Mammary epithelial cell (primary cell): ENCODE measurements at places on chromosomes 5 and 9.

DNA sequence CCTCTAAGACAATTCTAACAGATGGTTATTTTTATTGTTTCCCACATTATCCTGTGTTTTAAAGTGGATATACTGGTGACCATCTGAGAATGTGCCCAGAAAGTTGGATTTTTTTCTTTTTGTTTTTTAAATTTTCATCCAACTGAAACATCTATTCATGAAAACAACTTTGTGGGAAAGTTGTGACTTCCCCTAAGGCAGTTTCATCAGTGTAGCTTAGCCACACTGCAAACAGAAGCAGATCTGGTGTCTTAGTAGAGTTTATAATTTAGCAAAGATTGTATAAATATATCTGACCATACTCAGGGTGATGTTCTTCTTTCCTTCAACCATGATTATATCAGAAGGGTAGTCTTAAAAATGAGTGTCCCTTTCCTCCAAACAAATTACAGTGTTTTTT is 1241.3 kb downstream of the MAT2B start:
- DNase-seq: no peak

DNA sequence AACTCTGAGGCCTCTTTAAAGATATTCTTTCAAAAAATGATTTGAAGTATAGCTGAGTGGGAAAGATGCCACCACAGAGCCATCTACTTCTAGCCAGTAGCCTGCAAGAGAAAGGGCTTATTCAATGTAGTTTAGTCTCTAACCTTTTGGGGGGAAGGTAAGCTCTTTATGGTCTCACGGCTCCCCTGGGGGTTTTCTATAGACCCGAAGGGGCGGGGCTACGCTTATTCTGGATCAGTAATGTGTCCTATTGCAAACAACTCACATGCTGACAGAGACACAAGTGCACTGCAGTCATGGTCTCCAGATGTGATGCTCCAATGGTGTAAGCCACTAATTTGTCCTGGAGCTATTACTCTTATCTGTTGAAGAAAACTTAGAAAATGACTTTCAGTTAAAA is 53.4 kb upstream of the RPS23 start:
- DNase-seq: no peak

DNA sequence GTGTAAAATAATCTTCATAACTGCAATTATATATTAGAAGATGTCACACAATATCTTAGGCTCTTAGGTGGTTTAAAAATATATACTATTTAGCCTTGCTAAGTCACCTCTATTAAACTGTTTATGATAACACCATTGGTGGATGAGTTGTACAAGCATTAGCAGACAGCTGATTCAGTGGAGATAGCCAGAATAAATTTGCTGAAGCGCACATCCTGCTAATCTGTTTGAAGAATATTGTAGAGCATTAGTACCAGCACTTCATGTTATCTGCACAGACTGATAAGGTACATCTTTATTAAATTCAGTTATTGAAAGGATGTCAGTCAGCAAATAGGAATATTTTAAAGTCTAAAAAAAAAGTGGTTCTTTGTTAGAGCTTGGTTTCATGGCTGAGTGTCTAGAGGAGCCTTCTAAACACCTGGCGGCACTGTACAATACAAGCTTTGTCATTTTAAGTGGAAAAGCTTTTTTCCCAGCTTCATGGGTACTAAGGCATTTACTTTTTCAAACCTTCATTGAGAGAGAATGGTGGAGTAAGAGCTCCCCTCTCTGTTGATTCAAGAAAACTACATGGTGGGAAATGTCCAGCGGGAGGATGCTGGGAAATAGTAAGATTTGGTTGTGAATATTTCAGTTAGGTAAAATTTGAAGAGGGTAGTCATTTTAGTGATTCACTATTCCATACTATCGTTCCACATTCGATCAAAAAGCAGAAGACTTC is 275.1 kb downstream of the SLF1 start:
- DNase-seq: no peak

- peak; percentile 62 for DNase-seq
Measured at GRCh38 chr9:131590907-131591844, 45.9 kb downstream of the PRRT1B start.

- DNase-seq: no peak
Measured at GRCh38 chr9:91914937-91915336, 35.1 kb downstream of the ROR2 start.

GRCh38 chr9:134217431-134218210 is 53.3 kb upstream of the RNU6ATAC start:
- no peak for DNase-seq

DNA sequence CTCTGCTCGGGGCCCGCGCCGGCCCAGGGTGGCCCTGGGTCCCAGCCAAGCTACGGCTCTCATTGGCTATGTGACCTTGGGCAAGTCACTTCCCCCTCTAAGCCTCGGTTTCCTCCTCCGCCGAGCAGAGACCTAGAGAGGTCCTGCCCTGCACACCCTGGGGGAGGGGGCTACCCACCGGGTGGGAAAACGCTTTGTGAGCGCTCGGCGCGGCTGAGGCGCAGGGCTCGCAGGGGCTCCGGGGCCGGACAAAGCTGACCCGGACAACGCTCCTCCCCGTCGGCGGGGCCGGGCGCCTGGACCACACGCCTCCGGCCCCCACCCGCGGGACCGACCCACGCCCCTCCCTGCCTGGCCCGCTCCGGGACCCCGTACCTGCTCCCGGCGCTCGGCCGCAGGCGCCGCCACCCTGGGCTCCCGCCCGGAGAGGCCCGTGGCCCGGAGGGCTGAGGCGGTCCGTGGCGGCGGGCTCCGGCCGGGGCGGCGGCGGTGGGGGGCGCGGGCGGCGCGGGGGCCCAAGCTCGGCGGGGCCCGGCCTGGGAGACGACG is 85.7 kb upstream of the MELK start:
- peak; percentile 24 for DNase-seq

DNA sequence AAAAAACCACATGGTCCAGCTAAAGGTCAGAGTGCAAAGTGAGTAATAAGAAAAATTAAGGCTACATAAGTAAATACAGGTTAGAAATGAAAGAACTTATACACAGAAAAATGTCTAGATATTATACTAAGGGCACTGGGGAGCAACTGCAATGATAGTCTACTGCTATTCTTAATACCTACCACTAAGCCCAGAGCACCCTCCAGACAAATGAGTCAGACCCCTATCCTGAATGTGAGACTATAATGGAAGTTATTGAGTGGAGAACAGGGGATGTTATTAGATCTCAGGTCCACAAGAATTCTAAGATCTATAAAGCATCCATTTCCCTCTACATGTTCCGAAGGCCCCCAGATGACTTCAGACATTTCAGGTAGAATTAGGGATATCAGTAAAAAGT is 438.3 kb downstream of the PRELID2 start:
- no peak for DNase-seq

- DNase-seq: no peak
Measured at GRCh38 chr5:53667621-53668020, 107.2 kb downstream of the NDUFS4 start.

- DNase-seq: no peak
Measured at GRCh38 chr9:85723215-85723614, 18.5 kb downstream of the AGTPBP1 start.

- no peak for DNase-seq
Measured at GRCh38 chr9:16591092-16591491, 279.4 kb downstream of the BNC2 start.

DNA sequence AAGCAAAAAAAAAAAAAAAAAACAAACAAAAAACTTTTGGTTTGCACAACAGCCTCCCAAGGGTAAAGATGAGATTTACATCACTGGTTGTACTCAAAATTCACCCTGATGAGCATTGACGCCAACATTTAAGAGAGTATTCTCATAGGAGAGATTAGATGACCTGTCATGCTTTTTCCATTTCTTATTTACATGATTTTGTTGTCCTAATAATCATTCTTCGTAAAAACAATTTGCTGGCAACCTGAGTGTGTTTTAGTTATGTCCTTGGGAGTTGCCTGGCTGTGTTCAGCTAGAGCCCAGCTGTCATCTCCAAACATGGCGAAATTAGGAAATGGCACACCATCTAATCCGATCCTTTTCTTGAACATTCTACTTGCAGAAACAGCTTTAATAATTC is 186.4 kb upstream of the MRPS30 start:
- DNase-seq: no peak
